ENCODE measurements at places on chromosomes 5 and 9.

GRCh38 chr9:132998831-132999635, 20.5 kb downstream of the GFI1B start:
- no peak for DNase-seq

DNA sequence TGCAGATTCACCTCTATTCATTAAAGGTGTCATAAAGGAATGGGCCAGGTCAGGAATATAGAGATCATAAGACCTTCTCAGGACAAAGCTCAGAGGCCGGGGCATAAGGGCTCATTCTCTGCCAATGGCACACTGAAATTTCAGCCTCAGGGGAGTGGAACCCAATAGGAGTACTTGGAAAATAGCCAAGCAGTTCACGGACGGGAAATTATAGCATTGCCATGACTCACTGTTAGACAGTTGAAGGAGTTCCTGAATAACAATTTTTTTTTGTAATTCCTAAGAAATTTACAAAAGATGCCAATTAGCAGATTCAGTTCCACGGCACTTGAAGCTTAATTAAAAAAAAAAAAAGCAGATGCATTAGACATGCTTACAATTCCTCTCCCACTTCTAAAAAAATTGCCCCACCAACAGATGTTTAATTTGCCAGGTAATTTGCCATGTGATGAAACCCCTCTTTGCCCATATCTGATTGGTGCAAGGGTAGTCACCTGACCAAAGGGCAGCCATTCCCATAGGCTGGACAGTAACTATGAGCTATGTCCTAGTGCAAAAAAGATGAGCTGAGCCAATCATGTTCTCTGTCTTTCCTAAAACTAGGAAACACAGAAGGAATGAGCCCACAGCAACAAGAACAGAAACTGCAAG, 58.6 kb downstream of the PTCD2 start:
- no peak for DNase-seq

DNA sequence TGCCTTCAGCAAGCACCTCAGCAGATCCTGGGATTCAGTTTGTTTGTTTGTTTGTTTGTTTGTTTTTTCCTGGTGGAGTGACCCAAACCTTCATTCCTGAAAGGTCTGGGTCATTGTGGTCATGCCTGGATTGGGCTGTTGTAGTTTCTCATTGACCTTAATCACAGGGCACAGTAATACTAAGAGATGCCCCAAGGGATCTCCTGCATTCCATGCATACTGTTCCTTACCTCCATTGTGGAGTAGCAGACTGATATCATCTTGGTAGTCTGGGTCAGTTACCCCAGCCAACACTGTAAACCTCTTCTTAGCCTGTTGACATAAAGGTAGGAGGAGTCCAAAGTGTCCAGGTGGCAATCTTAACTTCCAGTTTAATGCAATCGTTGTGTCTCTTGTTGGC, 1466.7 kb upstream of the CDH9 start:
- no peak for DNase-seq

GRCh38 chr9:70324963-70325362, 66.2 kb downstream of the SMC5 start:
- no peak for DNase-seq

- DNase-seq = no peak
These were observed 115.5 kb downstream of the C9orf50 start for GRCh38 chr9:129505270-129505902.

DNA sequence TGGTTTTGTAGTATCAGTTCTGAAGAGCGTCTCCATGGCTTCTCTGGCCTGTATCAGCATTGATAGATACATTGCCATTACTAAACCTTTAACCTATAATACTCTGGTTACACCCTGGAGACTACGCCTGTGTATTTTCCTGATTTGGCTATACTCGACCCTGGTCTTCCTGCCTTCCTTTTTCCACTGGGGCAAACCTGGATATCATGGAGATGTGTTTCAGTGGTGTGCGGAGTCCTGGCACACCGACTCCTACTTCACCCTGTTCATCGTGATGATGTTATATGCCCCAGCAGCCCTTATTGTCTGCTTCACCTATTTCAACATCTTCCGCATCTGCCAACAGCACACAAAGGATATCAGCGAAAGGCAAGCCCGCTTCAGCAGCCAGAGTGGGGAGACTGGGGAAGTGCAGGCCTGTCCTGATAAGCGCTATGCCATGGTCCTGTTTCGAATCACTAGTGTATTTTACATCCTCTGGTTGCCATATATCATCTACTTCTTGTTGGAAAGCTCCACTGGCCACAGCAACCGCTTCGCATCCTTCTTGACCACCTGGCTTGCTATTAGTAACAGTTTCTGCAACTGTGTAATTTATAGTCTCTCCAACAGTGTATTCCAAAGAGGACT, 1.5 kb downstream of the GPR21 start:
- DNase-seq = no peak

- peak; percentile 37 for DNase-seq
These were observed 77.8 kb upstream of the RAPGEF1 start for GRCh38 chr9:131817627-131818026.

- no peak for DNase-seq
These were observed 39.4 kb downstream of the LURAP1L start for GRCh38 chr9:12813960-12814876.

DNA sequence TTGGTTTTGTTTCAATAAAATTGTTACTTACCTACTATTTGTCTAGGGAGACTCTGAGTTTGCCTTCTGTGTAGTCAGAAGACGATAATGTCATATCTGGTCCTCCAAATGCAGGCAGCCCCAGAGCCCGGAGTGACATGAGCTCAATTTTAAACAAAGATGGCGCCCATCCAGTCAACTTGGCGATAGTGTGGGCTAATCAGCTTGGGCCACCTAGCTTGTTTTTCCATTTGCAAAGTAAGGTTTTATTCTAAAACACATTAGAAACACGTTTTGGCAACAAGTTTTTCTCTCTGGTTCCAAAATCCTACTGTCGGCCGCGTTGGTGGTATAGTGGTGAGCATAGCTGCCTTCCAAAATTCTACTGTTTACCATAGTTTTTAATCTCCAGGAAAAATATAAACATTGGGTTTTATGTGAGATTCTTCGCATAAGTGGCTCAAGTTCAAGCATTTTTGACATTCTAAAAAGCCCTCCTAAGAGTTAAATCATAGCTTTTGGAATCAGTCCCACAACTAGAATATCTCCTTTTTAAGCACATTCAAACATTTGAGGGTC, 13.2 kb downstream of the TSC1 start:
- no peak for DNase-seq

- no peak for DNase-seq
These were observed 56.3 kb upstream of the KCNN2 start for GRCh38 chr5:114305402-114306207.

DNA sequence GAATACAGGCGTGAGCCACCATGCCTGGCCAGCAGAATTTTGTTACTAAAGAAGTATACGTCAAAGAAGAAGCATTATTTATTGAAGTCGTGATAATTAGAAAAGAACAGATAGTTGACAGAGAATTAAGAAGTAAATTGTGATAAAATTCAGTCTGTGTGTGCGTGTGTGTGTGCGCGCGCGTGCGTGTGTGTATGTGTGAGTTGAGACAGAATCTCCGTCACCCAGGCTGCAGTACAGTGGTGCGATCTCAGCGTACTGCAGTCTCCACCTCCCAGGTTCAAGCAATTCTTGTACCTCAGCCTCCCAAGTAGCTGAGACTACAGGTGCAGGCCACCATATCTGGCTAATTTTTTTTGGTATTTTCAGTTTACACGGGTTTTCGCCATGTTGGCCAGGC, 77.8 kb downstream of the ERBIN start:
- DNase-seq = no peak

GRCh38 chr9:82532504-82533180, 530.3 kb downstream of the RASEF start:
- no peak for DNase-seq

DNA sequence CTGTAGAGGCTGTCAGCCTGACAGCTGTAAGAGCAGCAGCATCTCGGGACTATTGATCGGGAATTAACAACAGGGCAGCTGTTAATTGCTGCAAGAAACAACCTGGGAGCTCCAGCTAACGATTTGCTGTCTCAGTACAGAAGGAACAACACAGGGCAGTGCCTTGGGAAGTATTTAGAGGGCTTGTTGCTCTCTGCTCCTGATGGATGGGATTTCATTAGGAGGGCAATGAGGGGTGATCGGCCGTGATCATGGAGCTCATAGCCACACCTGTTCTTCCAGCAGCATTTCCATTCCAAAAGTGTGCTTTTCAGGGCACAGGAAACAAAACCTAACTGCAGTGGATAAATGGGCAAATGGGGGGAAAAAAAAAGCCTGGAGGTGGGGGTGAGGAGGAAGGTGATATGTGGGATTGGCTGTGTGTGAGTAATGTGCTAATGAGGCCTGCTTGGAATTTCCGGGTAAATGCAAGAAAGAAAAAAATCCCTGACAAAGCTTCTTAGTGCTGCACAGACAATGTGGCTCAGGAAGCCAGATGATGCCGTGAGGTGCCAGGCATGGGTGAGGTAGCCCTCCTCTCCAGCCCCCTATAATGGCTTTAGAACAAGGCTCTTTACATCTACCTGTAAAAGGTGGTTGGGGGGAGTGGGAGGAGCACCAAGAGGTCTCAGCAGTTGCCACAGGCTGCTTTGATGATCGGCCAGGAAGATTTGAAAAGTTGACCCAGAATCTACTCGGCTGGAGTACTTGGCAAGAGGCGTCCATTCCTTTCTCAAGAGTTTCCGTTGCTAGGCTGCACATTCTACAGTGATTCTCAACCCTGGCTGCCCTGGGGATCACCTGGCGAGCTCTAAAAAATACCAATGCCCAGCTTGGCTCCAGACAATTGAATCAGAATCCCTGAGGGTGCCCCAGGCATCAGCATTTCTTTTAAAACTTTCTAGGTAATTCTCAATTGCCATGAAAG, 139.5 kb upstream of the KLF9 start:
- DNase-seq = no peak

GRCh38 chr9:35882263-35882848, 12.2 kb upstream of the OR13J1 start:
- DNase-seq = peak; percentile 31

DNA sequence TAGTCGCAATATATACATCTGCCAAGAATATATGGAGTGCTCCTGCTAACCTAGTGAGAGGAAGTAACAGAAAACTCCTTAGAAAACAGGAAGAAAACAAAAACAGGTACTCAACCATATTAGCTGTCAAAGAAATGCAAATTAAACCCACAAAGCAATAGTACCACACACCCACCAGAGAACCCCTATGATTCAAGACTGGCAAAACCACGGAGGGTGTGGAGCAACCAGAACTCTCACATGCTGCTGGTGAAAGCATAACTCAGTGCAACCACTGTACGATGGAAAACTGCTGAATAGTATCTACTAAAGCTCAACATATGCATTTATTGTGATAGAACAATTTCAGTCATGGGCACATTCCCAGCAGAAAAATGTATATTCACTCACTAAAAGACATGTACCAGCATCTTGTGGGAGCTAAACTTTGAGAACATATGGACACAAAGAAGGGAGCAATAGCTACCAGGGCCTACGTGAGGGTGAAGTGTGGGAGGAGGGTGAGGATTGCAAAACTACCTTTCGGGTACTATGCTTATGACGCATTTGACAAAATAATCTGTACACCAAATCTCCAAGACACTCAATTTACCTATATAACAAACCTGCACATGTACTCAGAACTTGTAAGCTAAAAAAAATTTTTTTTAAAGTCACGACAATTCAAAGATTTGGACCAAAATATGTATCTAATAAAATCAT, 34.0 kb downstream of the PTPN3 start:
- DNase-seq = no peak

DNA sequence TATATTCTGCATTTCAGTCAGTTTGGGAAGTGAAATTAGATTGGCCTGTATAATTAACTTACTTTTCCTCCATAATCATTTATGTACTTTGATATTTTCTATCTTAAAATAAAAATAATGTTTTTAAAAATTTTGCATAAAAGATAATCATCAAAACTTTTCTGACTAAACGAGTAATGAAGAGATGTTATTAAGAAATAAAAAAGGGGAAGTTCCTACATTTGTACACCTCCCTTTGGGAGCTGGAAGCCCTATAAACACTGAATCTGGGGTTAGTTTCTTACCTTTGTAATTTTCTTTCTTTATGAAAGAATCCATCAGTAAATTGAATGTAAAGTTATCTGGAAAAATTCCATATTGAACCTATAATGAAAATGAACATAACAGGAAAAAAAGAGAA, 86.2 kb downstream of the MRPS27 start:
- no peak for DNase-seq

GRCh38 chr9:93824386-93825294, 130.5 kb downstream of the BARX1 start:
- no peak for DNase-seq

- no peak for DNase-seq
These were observed 3.7 kb downstream of the UGCG start for GRCh38 chr9:111900151-111900857.

GRCh38 chr9:109107402-109108240, 12.1 kb downstream of the TMEM245 start:
- DNase-seq = no peak

- DNase-seq = no peak
These were observed 81.1 kb upstream of the SLC12A2 start for GRCh38 chr5:128002425-128002824.

DNA sequence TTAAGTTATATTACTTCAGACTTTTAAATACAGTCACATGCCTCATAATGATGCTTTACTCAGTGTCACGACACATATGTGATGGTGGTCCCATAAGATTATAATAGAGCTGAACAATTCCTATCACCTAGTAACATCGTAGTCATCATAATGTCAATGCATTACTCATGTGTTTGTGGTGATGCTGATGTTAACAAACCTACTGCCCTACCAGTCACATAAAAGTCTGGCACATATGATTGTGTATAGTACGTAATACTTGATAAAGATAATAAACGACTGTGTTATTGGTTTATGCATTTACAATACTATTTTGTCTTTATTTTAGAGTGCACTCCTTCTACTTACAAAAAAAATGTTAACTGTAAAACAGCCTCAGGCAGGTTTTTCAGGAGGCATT, 103.7 kb downstream of the PAM start:
- no peak for DNase-seq

DNA sequence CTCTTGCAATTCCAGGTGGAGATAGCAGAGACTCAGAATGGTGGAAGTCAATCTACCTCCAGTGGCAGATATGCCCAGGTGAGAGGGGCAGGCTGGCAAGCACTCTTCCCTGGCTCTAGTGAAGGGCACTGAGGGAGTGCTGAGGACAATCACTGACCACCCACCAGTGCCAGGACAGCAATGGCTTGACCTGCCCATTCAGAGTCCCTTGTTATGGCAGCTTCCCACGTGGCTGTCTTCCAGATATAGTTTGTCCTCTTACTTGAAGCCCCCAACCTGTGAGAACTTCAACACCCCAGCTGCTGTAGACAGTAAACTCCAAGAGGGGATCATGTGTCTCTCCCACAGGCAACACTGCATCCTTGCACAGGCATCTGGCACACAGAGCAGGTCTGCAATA, 104.7 kb downstream of the LHFPL2 start:
- DNase-seq = no peak

DNA sequence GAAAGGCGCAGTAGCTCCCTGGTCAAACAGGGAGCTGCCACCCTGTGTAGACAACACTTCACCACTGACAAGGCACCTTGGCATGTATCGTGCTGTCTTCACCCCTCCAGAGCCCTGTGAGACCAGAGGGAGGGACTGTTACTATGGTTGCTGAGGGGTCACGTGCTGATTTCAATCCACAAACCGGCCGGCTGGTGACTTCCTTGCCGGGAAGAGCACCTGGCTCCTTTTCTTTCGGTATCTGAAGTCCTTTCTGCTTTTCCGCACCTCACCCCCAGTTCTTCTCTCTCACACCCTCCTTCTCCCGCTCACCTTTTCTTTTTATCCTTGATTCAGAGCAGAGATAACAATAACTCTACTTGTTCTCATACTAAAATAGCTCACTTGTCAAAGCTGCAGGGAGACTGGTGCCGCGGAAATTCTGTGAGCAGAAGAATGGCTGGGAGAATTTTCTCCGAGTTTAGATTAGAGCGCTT, 327.2 kb downstream of the ZSWIM6 start:
- no peak for DNase-seq

GRCh38 chr5:83473346-83474160, 2.0 kb downstream of the VCAN start:
- DNase-seq = peak; percentile 86
